ENCODE measurements at places on chromosomes 16 and 17.

DNA sequence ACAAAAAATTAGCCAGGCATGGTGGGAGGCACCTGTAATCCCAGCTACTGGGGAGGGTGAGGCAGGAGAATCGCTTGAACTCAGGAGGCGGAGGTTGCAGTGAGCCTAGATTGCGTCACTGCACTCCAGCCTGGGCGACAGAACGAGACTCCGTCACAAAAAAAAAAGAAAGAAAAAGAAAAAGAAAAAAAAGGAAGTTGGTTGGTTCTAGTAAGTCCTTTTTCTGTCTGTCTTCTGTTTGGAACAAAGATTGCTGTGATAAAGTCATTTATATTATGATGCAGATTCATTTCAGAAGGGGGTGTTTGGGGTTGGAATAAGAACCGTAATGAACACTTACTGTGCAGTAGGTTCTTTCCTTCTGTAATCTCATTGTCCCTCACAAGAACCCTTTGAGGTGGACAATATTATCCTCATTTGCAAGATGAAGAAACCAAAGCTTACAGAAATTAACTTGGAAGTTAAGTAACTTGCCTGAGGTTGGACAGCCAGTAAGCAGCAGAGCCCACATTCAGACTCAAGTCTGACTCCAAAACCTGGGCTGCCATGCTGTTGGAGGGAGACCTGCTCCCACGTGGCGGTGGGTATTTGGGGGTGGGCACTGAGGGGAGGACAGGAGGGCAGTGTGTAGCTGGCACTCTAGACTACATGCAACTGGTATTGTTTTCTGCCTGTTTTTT lies 10.3 kb downstream of the MINK1 start:
- no peak for DNase-seq

DNA sequence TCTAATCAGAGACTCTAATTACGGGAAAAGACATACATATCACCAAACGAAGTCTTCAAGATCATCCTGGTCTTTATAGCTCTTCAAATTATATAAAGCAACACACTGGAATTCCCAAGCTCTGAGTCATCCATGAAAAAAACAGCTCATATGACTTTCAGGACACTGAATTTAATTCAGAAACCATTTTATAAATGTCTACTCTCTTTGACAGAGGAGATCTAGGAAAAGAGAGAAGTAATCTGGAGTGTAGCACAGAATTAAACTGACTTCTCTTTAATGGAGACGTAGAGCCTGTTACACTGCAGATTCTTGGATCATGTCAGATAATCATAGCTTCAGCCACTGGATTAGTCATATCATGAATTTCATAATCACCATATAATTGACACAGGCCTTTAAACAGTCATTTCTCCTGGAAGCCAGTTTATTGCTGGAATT lies 86.8 kb upstream of the WSB1 start:
- DNase-seq: peak; percentile 20

- no peak for DNase-seq
These were observed 23.3 kb downstream of the TBCD start for GRCh38 chr17:82775001-82775823.

DNA sequence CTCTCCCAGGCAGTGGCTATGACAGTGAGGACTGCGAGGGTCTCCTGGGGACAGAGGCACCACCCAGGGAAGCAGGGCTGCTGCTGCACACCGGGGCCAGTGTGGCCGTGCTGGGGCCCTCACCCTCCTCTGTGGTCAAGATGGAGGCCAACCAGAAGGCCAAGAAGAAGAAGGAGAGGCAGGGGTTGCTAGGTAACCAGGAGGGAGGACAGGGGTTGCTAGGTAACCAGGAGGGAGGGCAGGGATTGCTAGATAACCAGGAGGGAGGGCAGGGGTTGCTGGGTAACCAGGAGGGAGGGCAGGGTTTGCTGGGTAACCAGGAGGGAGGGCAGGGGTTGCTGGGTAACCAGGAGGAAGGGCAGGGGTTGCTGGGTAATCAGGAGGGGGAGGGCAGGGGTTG lies 55.2 kb downstream of the ACTG1 start:
- DNase-seq: no peak

DNA sequence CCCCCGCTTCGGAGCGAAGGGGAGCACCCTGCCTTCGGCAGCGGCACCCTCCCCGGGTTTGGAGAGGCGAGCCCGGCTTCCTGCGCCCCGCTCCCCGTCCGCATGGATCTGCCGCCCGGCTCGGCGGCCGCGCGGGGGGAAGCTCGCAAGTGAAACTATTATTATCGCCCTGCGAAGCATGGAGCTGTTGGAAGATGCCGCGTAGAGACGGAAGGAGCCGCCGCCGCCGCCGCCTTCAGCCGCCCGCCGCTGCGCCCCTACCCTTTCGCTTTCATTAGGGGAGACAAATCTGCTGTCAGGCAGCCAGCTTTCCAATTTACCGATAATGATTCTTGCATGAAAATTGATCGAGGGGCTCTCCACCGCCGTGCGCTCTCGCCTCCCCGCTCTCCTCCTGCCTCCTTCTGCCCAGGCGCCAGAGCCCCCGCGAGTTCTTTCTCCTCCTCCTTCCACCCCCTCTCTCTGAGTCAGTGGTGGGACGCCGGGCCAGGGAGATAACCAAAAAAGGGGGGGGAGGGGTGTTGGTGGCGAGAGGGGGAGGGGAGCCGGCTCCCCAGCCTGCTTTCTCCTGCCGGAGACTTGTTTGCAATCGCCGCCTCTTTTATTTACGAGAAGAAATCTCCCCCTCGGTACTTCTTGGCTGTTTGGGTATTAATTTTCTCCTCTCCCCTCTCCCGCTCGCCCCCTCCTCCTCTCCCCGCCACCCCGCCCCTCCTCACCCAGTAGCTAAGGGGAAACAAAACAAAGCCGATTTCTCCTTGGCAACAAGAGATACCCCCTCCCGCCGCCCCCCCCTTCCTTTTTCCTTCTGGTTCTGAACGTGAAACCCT lies 58.0 kb upstream of the GSE1 start:
- no peak for DNase-seq

DNA sequence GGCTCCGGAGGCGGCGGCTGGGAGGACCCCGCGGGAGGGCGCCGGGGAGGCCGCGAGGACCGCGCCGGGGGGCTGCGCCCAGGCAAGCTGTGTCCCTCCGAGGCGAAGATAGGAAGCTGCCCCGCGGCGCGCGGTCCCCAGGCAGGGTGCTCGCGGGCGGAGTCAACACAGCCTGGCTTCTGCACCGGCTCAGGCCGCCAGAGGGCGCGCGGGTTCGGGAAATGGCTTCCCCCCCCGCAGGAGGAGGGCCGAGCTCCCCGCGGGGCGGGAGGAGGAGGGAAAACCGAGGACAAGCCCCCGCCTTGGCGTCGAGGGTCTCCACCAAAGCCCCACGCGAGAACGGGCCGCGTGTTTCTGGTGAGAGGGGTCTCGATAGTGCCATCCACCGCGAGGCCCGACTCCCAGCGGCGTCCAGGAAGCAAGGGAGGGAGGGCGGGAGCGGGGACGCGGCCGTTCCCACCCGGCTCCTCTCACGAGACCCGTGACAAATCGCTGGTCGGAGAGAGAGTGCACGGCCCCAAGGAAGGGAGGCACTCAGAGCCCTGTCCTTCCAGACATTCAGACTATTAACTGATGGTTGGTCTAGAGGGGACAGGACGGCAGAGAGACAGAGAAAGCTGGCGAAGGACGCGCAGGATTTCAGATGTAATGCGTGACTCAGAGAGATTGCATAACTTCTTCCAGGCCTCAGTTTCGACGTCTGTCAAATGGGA lies 64.4 kb upstream of the DNAJA2 start:
- DNase-seq: peak; percentile 30

- no peak for DNase-seq
These were observed 157.0 kb downstream of the CPPED1 start for GRCh38 chr16:12646490-12647274.

GRCh38 chr16:49085686-49086085 lies 196.0 kb downstream of the CBLN1 start:
- DNase-seq: peak; percentile 0

DNA sequence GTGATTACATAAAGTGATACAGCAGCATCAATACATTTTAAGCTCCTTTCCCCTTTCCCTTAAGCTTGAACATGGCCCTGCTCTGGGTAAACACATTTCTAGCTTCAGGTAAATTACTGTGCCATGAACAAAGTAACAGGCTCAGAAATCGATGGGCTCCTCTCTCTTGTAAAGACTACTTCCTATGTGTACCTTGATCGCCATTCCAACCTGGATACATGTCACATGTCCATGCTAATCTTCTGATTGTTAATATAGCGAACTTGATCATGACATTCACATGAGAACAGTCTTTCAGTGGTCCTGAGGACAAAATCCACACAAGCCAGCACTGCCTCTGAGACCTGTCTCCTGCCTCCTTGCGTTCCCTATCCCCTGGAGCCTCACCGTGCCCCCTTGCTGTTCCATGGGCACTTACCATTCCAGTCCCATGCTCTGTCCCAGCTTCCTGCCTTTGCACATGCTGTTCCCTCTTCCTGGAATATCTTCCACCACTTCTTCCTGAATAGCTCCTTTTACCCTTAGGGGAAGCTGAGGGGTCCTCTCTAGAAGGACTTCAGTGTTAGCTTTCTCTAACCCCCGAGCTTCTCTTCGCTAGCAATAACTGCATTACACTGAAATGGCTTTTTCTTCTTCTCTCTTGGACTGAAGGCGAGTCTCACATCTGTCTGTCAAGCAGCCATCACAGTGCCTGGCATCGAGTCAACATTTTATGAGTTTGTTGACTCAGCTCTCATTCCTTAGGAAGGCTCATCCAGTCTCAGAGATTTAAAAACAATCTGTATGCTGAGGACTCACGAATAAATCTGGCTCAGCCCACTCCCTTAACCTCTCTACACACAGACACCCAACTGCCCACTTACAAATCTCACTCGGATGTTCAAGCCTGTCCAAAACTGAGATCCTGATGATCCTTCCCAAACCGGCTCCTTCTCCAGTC lies 93.3 kb downstream of the ASIC2 start:
- DNase-seq: no peak

GRCh38 chr17:73560661-73561060 lies 83.6 kb downstream of the SDK2 start:
- DNase-seq: no peak

DNA sequence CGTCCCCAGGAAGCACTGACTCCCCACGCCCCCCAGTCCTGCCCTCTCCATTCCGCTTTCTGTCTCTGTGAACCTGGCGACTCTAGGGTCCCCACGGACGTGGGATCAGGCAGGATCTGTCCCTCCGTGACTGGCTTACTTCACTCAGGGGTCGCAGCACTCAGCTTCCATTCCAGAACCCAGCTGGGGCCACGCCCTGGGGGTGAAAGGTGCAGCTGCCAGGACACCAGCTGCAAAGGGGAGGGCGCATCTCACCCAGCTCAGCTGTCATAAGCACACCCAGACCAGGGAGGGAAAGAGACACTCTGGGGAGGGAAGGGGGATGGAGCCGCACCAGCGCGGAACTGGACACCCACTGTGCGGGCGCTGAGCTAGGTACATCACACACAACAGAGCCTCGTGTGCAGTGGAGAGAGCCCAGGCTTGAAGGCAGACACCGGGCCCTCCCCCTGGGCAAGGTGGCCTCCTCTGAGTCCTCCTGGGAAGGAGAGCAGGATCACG lies 18.5 kb upstream of the HEXD start:
- no peak for DNase-seq

DNA sequence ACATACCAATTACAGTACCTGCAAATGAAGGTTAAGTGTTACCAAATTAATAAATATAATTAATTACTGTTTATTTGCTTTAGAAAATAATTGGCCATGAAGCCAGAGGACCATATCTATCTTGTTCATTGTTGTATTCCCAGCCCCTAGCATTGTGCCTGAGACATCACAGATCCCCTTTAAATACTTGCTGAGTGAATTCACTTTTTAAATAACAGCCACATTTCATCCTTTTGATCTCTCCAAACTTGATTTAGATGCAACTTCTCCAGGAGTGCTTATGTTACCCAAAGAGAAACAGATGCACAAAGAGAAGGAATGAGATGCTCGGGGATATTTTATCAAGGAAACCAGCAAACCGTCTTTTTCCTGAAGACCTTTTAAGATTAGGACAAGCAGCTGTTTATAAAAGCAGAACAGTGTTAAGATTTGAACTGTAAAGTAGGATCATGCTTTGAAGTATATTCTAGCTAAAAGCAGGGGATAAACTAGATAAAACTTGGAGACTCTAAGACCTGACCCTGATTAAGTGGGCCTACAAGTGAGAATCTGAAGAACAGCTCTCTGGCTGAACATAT lies 66.3 kb downstream of the CHD9 start:
- no peak for DNase-seq

DNA sequence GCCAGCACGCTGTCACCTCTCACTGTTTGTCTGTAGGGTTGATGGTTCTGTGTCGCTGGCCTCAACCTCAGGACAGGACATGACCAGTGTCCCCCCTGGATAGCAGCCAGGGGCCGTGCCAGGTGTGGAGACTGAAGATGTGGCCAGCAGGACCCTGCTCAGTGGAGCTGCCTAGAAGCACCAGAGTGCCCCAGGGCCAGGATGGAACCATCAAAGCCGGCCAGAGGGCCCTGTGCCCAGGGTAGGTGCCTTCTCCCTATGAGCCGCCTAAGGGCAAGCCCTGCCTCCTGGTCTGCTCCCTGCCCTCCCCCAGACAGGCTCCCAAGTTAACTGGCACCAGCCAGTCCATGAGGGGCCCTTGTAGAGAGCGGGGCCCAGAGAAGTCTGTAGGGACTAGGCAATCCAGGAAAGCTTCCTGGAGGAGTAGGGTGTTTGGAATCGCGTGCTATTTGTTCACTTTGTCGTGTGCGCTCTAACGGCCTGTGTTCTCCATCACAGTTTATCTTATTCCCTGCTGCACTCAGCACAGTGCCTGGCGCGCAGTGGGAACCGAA lies 546 bp upstream of the NDUFB10 start:
- no peak for DNase-seq

GRCh38 chr16:19488213-19488640 lies 33.7 kb downstream of the GDE1 start:
- DNase-seq: no peak

- DNase-seq: no peak
These were observed 2.6 kb downstream of the STAC2 start for GRCh38 chr17:39222866-39223834.

- no peak for DNase-seq
These were observed 48.6 kb downstream of the CMIP start for GRCh38 chr16:81492965-81493754.

DNA sequence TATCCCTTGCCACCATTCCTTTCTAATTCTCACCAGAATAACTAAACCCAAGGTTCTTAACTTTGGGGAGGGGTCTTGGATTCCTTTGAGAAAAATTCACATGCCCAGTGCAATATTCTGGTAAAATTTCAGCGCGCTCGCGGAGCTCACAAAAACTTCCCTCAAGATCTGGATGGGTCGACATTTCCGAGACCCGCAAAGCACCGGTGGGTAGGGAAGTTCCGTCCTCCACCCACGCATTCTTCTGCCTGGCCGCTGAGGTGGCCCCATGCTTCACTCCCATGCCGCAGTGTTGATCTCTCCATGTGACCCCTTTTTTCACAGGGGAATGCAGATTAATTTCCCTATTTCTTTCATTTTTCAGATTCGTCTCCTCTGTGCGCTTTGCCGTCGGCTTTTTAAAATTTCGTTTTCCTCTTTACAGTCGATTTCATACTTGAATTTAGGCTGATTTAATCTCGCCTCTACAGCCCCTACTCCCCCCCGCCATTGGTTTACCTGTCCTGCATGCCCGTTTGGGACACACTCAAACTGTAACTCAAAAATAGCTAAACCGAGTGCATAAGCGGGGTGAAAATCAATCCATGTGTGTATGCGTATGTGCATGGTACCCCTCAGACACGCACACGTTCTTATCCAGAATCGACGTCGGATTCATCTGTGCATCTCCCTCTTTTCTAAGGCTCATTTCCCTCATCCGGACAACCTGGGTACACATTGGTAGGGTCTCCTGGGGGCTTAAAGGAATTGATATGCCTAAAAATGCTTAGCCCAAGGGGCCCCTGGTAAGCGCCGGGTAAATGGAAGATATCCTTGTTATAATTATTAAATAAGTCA lies 1.4 kb upstream of the SP6 start:
- DNase-seq: no peak
